ENCODE measurements at places on chromosomes 2 and 18.

- DNase-seq: no peak
These were observed 17.5 kb downstream of the GPR35 start for GRCh38 chr2:240642806-240643092.

GRCh38 chr18:13720847-13721246 is 5.5 kb downstream of the FAM210A start:
- no peak for DNase-seq

DNA sequence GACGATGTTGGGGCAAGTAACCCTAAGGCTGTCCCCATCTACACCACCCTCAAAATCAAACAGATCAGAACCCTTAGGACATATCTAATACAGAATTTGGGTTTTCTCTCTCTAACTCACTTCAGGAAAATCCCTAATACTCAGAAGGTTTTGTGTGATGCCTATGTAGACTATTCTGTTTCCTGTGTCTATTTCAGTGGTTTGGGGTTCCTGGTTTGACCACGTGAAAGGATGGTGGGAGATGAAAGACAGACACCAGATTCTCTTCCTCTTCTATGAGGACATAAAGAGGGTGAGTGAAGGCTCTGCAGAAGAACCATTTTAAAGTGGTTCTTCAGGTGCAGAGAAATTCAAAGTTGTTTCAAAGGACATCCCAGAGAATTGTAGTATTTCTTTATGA is 16.3 kb downstream of the SULT1C2 start:
- DNase-seq: no peak

GRCh38 chr2:234747032-234747431 is 204.8 kb upstream of the SH3BP4 start:
- DNase-seq: no peak

DNA sequence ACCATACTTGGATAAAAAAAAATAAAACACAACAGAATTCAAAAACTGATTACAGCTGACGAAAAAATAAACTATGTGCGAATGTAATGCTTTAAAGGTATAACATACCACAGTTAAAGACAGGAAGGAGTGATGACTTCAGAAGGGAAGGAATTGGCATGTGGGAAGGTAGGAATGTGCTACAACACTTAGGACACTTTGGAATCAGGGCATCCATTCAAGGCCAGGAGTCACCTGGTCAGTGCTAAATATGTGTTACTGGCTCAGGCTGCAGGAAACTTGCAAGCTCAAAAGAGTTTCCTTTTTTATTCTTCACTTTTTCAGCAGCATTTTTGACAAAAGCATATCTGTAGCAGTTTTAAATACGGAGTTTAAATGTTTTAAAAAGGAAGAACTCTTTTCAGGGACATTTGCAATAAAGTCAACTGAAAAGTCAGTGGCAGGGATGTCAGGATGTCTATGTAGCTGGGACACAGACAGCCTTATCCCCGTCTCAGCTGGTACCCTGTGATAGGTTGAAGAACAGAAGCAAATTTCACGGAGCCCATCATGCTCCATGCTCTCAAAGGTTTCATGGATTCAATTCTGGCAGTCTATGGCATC is 138.0 kb upstream of the KLHL14 start:
- DNase-seq: no peak

GRCh38 chr18:58915006-58915799 is 50.5 kb downstream of the ZNF532 start:
- DNase-seq: no peak

DNA sequence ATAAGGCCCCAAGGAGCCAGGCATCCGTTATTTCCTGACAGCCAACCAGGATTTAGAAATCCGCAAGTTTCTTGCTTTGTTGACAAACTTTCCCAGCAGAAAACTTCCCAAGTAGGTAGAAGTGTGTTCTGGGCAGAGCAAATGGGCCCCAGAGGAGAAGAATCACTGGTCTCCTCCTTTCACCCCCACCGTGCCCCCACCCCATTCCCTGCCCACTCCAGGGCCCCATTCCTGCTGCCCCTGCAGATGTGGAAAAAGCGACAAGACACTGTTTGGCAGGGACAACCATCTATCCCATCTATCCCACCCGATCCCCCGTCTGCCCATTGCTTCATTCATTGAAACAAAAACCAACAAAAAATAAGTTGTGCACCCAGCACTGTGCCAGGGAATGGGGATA is 10.2 kb upstream of the FAHD2A start:
- DNase-seq: no peak

- DNase-seq: peak; percentile 38
These were observed 130.0 kb downstream of the FMNL2 start for GRCh38 chr2:152464851-152465470.

DNA sequence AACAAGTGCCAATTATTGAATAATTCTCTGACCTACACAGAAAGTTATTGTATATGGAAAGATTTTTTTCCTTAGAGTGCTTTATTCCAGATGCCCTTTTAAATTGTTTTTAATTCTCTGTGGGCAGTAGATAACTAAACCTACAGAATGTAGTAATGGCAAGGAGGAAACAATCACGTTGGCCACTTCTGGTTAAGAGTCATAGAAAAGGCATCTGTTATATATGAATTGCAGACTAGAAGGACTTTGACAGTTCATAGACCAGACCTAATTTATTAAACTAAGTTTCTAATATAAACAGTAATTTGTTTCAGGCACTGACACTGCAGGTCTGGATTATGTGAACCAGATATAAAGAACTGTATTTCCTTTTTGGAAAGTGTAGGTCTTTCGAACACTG is 607.5 kb downstream of the PLCL1 start:
- DNase-seq: no peak

- peak; percentile 87 for DNase-seq
These were observed 92.7 kb upstream of the PARD3B start for GRCh38 chr2:204452464-204453023.

DNA sequence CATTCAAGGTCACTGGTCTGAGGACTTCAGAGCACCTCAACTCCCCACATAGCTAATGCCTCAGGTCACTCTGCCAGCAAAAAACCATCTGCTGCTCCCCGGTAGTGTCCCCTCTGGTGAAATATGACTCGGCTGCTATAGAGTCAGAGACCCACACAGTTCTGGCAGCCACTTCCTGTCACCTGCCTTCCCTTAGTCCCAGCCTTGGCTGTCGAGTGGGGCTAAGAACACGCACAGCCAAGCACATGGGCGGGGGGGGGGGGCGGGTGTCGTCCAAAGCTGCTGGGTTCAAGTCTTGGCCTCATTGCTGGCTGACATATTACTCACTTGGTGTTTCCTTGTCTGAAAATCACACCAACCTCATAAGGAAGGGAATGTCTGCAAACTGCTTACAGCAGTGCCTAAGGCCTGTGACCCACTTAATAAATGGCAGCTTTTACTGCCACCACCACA is 37.5 kb downstream of the POLR1A start:
- DNase-seq: no peak

GRCh38 chr2:142803158-142803557 is 74.3 kb upstream of the KYNU start:
- no peak for DNase-seq

GRCh38 chr2:229335877-229336346 is 64.8 kb upstream of the PID1 start:
- no peak for DNase-seq

DNA sequence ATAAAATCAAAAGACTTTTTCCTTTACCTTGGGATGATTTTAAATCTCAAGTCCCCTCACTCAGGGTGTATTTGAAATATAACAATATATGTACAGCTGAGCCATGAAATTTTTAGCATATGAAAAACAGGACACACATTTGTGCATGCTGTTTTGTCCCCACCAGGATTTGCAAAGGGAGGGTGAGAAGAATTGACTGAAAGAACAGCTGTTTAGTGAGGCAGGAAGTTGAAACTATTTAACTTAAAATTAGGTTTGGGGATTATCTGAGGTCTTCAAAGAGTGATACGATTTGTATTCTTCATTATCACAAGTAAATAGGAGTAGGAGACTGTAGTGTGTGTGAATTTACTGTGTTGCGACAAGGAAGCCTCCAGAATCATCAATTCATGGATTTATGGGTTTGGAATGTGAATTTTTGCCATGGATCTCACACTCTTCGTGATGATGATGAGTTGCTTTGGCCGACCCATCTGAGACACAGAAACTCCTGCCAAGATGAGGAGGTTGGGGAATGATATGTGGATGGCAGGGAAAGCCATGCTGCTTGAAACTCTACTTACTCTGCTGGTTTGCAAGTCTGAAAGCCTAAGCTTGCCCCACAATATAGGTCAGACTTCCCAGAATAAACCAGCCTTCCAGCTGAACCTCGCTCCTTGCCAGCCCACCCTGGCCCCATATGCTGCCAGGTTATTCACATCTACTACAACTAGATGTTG is 31.0 kb upstream of the SPATS2L start:
- DNase-seq: peak; percentile 32

DNA sequence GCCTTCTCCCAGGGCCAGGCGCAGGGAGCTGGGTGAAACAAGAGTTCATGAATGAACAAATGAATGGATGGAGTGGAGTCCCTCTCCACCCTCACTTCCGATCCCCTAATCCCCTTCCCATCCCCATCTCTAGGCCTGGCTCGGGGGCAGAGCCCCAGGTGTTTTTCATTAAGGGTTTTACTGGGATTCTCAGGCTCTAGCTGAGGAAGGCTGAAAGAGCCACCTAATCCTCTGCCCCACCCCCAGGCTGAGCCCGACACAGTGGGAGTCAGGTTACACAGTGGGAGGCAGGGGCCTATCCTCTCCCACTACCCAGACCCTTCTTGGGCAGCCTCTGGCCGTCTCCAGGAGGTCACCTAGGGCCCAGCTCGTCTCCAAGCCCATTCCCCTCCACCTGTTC is 36.1 kb downstream of the SDC1 start:
- DNase-seq: no peak

DNA sequence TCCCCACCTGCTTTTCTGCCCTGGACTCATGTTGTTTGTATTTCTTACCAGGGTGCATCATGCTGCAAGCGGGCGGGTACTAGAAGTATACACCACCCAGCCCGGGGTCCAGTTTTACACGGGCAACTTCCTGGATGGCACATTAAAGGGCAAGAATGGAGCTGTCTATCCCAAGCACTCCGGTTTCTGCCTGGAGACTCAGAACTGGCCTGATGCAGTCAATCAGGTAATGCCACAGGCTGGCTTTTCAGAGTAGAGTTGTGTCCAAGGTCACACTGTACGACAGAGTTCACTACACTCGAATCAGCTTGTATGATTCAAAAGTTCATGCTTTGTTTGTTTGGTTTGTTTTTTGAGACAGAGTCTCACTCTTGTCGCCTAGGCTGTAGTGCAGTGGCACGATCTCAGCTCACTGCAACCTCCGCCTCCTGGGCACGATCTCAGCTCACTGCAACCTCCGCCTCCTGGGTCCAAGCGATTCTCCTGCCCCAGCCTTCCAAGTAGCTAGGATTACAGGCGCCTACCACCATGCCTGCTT is 19.4 kb downstream of the SRSF7 start:
- DNase-seq: no peak

DNA sequence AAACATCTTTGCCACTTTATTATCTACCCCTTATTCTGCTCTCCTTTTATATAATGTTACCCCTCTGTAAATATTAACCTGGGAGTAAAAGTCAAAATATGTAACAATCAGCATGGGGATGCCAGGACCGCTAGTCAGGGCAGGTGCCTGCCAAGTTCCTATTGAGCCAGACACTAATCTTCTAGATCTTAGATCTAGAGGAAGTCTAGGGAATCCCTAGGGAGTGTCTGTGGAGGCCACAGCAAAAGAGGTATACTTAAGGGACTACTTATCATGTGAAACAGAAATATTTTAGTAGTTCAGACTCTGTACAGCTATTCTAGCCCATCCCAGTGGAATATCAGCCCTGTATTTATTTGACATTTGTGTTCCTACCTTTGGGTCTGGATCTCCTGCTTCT is 600.8 kb upstream of the CDH2 start:
- no peak for DNase-seq

- DNase-seq: no peak
These were observed 52.6 kb upstream of the CPO start for GRCh38 chr2:206886696-206887095.

- DNase-seq: peak; percentile 61
These were observed 341.5 kb upstream of the ATP5MC3 start for GRCh38 chr2:175523001-175523400.

DNA sequence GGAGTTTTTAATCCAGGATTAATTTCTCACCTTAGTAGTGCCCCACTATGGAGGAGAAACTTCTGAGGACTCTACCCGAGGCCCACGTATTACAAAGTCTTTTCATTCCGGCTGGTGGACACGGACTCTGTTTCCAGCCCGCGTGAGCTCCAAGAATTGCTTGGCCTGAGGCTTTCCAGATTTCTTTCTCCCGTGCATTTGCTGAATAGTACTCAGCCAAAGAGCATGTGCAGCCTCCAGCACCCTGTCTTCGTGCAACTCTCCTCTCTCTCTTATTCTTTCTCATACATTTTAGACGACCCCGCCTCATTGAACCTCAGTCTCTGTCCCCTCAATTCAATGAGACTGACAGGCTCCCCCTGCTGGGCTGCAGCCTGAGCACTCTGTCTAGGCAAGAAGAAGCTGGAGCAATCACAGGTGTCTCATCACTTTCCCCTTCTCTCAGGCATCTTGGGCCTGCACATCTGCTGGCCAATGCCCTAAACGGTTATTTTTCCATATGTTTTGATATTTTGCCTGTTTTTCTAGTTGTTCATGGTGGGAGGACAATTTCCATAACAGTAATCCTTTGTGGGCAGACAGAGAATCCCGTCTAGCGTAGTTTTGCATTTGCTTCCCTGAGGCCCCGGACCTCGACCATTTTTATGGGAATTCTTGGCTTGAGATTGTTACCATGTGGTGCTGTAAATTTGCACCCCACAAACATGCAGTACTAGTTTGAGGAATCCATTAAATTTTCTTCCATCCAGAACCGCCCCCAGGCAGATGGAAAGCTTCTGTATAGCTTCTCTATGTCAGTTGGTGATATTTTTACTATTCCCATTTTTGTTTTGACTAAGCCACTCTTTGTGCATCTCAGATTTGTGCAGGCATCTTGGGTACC is 50.1 kb upstream of the LPIN2 start:
- no peak for DNase-seq

DNA sequence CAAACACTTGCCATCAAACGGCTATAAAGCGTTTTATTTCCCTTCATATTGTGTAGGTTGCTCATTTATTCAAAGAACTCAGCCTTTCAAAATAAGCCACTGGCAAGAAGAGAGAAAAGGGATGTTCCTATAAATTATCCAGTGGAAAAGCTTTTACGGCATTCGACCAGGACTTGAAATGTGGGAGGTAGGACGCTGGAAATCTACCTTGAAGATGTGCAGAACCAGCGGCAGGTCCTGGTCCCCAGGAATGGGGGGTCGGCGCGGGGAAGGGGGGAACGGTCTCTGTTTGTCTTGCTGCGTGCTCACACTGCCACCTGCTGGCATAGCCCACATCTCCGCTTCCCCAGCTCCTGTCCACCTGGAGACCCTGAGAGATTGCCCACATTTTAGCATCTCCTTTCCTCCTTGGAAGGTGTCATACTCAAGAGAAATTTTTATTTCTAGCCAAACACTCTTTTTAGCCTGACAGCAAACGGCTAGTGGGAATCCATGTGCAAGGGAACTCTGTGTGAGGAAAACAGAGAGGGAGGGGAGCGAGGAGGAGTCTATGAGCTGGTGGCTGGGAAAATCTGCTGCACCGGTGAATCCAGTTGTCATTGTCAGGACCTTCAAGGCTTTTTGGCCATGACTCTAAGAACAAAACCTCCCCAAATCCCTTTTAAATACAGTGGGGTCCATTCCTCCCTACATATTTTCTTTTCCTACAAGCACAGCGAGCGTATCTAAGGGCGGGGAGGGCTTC is 349.0 kb upstream of the PKDCC start:
- peak; percentile 11 for DNase-seq
